Endothelial cell (in vitro differentiated cells): ENCODE measurements at places on chromosomes 11 and 22. TPM values are rescaled to one million over a fixed set of nuclear protein-coding genes. Genes with fewer than 3 reads are reported as not detected.

GGT1 gene
- 4.6 TPM for total RNA-seq

FXYD6 gene
- 18.1 TPM for total RNA-seq

LINC01488 gene
- total RNA-seq, result not detected

PTPN5 gene
- 16.4 TPM for total RNA-seq

PRG3 gene
- total RNA-seq, result not detected

TIGD3 gene
- 0.44 TPM for total RNA-seq

IGSF22 gene
- 0.74 TPM for total RNA-seq

GALNT18 gene
- 87.6 TPM for total RNA-seq

PES1 gene
- total RNA-seq, result 84.0 TPM

POU2AF1 gene
- not detected for total RNA-seq

LRRC56 gene
- total RNA-seq, result 2.6 TPM

FGF19 gene
- not detected for total RNA-seq

LYVE1 gene
- total RNA-seq, result not detected
